CD4-positive, alpha-beta T cell treated with Interleukin-4 for 1 hour (primary cell): ENCODE measurements at places on chromosomes 5 and 9.

DNA sequence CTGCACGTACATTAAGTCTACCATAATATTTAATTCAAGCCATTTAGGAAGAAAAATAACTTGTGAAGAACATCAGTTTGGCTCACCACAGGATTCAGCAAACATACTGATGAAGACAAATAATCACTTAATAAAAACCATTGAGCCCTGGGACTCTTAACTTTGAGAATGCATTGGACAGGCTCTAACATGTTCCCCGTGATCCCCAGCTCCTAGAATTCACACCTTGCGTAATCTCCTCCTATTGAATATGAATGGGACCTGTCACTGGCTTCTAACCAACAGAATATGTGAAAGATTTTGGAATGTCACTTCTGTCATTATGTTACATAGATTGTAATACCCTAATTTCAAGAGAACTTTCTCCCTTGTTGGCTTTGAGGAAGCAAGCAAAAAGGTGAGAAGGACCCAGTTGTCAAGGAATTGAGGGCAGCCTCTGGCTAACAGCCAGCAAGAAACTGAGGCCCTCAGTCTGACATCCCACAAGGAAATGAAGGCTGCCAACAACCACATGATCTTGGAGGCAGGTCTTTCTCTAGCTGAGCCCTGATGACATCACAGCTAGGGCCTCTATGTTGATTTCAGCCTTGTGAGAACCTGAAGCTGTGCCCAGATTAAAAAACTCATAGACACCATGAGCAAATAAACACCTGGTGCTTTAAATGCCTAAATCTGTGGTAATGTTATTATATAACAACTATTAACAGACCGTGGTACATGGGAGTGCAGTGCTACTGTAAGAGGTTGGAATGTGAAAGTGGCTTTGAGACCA, 433.2 kb downstream of the SEMA5A start:
- no peak for DNase-seq

- no peak for DNase-seq
These were observed 2.0 kb downstream of the RGMB start for GRCh38 chr5:98775246-98776065.

DNA sequence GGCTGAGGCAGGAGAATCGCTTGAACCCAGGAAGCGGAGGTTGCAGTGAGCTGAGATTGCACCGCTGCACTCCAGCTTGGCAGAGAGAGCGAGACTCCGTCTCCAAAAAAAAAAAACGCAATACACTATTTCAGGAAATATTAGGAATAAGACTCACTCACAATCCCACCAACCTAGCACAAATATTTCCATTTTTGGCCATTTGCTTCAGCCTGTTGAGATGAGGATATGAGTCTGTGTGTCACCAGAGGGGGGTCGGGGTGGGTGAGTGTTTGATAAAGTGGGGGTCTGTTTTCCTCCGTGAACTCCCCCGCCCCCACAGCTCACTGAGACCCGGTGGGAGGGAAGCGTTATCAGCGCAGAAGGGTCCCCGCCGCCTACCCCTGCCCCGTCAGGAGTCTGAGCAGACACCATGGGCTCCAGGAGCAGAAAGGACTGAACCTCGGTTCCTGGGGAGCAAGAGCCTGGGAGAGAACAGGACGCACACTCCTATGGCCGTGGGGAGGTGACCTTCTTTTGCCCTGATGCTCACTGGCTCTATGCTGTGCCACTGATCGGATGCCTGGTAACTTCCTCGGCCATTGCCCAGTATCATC, 153.8 kb upstream of the PHYKPL start:
- DNase-seq: no peak

DNA sequence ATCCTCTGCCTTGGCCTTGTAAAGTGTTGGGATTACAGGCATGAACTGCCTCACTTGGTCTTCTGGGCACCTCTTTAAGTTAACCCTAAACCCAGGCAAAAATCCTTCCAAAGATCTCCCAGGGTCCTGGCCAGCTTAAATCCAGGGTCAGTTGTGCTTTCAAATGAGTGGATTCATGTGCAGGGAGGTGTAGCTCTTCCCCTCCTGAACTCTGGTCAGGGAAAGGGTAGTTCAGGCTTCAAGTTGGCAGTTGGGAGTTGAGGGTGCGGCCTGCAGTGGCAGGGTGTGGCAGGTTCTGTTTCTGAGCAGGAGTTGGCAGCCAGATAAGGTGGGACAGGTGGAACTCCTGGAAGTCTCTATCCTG, 3.6 kb downstream of the HNRNPAB start:
- peak; percentile 9 for DNase-seq

GRCh38 chr5:169595172-169595820, 11.7 kb downstream of the SPDL1 start:
- no peak for DNase-seq

GRCh38 chr5:169222934-169223594, 77.9 kb downstream of the SLIT3 start:
- no peak for DNase-seq

DNA sequence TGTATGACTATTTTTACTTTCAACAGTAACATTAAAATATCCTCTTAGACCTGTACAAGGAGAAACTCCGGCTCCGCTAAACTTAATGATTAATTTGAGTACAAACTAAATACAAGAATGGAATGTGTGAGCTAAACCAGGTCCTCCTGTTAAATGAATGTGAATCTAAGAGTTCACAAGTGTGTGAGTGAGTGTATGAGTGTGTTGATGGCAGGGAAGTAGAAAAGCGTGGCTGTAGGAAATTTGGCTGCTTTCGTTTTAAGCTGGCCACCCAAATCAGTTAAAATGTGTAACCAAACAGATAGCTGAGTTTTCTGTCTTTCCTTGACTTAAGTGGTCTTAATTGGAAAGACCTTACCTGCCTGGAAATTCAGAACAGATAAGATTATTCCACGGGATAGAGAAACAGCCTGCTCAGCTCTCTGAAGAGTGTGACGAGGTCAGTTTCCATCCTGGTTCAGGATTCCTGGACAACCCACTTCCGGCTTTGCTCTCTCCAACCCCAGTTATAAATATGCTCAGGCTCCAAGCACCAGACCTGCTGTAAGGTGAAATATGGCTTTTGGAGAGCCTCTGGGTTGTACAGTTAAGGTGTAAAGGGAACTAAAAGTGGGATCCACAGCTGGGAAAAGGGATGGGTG, 908.6 kb upstream of the EDIL3 start:
- no peak for DNase-seq

DNA sequence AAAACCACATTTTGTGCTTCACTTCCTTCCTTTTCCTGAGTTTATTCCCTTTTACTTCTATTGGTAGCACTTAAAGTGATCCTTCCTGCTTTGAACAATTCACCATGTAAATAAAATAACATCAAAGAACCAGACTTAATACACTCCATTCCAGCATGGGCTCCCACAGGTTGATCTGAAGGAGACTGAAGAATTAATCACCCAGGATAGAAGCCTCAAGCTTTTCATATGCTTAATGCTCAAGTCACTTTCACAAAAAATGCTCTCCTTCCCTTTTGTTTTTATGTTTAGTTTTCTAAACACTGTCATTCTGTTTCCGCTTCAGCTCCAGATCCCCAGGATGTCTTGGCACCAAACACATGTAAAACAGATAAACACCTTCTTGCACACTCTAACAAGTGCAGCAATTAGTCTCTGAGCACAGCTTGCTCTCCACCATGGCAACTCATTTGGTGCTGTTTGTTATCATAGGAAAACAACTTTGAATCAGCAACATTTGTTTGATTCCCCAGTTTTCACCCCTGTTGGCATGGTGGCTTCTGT, 37.0 kb downstream of the DMRTA1 start:
- DNase-seq: no peak

- DNase-seq: no peak
These were observed 115.7 kb upstream of the S1PR3 start for GRCh38 chr9:88875400-88876120.

DNA sequence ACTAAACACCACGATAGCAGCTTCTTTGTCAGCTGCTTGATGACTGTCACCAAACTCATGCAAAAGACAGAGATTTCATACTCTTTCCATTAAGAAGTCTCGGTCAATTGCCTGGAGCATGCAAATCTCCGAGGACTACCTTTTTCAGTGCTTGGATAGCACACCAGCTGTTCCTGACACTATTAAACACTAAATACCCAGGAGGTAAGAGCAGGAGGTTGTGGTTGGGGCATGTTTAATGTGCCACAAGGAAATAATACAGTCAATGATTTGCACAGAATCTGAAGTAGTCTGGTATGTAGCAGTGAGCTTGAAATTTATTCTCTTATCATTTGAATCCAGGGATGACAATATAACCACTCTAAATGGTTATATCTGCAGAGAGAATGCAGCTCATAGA, 996.2 kb downstream of the CDH12 start:
- DNase-seq: no peak

GRCh38 chr5:127810017-127810416, 106.8 kb downstream of the CCDC192 start:
- DNase-seq: no peak

DNA sequence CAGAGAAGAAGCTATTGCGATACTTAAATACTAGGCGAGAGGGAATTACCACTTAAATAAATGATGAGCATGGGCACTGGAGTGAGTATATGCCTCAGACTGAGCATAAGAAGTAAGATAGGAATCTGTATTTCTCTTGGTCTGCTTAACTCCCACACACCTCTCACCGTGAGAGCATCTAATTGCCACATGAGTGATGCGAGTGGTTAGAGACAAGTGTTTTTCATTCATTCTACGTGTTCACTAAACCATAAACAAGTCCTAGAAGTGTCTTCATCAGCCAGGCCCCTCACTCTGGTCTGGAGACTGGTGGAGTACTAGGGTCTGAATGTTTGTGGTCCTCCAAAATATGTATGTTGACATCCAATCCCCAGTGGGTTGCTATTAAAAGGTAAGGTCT, 150.2 kb upstream of the SLC12A2 start:
- DNase-seq: no peak

DNA sequence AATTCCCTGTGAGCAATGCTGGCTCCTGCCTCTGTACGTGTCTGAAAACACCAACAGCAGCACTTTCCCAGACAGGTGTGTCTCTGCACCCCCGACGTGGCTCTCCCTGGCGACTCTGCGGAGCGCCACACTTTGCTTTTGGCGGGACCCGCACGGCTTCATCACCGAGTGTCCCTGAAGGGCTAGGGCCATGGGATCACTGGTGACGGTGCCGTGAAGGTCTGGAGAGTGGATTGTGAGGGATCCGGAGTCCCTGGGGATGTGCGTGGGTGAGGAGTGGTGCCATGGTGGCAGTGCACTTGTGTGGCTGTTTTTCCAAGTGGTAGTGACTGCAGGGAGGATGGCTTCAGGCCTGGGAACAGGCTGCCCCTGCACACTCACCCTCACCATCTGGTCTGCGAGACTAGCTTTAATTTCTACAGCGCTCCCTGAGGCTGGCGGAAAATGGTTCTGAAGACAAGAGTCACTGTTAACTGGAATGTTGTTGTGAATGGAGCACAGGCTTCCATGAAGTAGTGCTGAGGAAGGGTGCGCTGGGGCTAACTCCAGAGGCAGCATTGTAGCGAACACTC, 3.2 kb downstream of the NKD2 start:
- DNase-seq: no peak

GRCh38 chr5:126497506-126497905, 74.3 kb downstream of the GRAMD2B start:
- no peak for DNase-seq

- no peak for DNase-seq
These were observed 138.6 kb downstream of the ADCY2 start for GRCh38 chr5:7534505-7534904.

DNA sequence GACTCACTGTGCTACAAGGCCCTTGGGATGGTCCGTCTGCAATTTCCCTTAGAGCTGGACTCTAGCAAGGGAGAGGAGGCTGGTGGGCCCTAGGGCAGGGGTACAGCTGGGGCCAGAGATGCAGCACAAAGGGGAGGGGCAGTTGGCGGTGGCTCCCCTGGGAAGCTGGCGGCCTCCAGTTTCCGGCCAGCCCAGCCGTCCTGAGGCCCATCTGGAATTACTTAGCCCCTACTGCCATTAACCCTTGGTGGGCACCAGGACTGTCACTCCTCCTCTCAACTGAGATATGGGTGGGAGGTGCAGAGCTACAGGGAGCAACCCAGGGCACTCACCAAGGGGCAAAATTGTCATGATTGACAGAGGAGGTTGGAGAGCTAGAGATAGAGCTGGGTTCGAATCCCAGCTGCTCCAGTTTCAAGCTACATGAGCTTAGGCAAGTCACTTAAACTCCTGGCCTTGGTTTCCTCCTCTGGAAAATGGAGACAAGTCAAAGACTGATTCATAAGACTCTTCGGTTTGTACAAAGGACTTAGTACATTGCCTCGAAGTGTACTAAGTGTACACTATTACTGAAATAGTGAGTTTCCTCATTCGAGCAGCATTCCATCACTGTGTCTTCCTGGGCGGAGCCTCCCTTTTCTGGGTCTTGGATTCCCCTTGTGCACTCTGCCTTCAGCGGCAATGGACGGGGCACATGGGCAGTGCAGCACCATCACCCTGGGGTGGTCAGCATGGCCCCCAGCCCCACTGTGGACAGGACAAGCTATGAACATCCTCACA, 2.7 kb upstream of the PDGFRB start:
- DNase-seq: no peak

GRCh38 chr5:168066536-168067208, 224.8 kb upstream of the WWC1 start:
- DNase-seq: no peak

GRCh38 chr5:13992795-13993194, 48.3 kb upstream of the DNAH5 start:
- no peak for DNase-seq

GRCh38 chr5:61333321-61333953, 1.4 kb downstream of the ZSWIM6 start:
- DNase-seq: peak; percentile 33

GRCh38 chr5:102749416-102750030, 5.6 kb upstream of the PAM start:
- no peak for DNase-seq

GRCh38 chr5:97931829-97932228, 748.8 kb upstream of the RIOK2 start:
- no peak for DNase-seq

GRCh38 chr5:170361116-170361515, 28.1 kb downstream of the KCNMB1 start:
- DNase-seq: no peak

DNA sequence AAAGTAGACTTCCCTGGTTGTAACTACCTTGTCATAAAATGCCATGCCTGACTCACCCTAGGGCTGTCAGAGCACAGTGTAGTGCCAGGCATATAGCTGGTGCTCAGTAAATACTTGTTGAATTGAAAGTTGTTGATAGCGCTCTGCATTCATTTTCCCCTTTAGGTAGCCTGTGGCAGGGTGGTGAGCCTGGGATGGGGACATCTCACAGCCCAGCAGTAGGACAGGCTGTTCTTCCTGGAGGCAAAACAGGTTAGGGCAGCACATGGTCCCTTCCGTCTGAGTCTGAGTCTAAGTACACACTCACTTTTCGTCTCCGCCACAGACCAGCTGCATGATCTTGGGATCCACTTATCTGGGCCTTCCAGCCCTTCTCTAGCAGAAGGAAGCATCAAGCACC, 401.9 kb downstream of the ZSWIM6 start:
- DNase-seq: no peak

- DNase-seq: no peak
These were observed 16.7 kb downstream of the GDA start for GRCh38 chr9:72165821-72166547.

DNA sequence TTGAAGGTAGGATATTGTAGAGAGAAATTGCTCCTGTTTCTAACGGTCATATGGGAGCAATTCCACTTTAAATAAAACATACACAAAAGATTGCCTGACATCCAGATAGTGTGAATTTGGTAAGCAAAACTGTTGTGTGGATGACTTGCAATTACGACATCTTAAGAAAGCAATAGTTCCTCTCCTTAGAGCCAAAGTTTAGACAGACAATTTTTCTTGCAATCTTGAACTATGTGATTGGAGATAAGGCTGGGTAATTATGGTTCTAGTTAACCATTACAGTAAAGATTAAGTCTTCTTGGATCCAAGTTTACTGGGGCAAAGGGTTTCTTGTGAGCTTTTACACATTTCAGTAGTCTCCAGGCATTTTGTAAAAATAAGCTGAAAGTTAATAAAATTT, 1080.6 kb upstream of the CDH6 start:
- no peak for DNase-seq
